Fibroblast of skin of left biceps (primary cell): ENCODE measurements at places on chromosomes 16 and 17.

GRCh38 chr17:77676237-77676661 is 282.3 kb upstream of the TNRC6C start:
- no peak for DNase-seq

- no peak for DNase-seq
Measured at GRCh38 chr16:8999800-9000199, 36.1 kb upstream of the USP7 start.

- no peak for DNase-seq
Measured at GRCh38 chr16:50539822-50540710, 8.1 kb upstream of the NKD1 start.

DNA sequence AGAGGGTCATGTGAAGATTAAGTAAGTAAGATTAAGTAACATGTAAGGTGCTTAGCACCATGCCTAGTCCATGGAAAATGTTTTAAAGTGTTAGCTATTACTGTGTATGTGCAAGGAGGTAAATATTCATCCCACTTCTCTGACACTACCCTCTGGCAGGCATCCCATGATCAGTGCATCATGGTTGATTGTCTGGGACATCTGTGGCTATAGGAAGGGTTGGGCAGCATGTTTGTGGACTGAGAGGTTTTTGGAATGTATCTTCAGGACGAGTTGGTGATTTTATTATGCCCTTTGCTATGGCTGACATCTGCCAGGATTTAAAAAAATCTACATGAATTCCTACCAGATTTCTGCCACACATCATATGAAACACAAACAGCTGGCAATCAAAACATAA is 6.5 kb upstream of the TAOK1 start:
- no peak for DNase-seq

GRCh38 chr16:85309656-85310587 is 197.7 kb upstream of the CIBAR2 start:
- no peak for DNase-seq

DNA sequence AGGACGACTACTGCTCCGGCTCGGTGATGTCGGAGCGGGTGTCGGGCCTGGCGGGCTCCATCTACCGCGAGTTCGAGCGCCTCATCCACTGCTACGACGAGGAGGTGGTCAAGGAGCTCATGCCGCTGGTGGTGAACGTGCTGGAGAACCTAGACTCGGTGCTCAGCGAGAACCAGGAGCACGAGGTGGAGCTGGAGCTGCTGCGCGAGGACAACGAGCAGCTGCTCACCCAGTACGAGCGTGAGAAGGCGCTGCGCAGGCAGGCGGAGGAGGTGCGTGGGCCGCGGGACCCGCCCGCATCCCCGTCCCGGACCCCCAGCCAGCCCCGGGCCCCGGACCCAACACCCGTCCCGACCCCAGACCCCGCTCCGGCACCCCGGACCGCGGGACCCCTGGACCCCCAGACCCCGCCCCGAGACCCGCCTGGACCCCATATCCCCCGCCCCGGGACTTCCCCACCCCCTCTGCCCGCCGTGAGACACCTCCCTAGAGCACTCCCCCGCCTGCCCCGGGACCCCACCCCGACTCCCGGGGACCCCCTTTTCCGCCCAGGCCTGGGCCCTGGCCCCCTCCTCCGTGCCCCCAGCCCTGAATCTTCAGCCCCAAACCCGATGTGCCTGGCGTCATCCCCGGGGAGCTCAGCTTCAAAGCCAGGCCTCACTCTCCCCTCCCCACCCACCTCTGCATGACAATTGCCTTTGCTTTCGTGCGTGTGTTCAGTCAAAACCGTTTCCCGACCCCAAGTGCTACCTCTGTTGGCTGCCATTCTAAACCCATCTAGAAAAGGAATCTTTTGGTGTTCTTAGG is 594 bp downstream of the MAPK8IP3 start:
- no peak for DNase-seq

- no peak for DNase-seq
Measured at GRCh38 chr16:65468133-65468532, 346.3 kb upstream of the CDH11 start.

- no peak for DNase-seq
Measured at GRCh38 chr16:57623251-57624043, 5.0 kb upstream of the ADGRG1 start.

DNA sequence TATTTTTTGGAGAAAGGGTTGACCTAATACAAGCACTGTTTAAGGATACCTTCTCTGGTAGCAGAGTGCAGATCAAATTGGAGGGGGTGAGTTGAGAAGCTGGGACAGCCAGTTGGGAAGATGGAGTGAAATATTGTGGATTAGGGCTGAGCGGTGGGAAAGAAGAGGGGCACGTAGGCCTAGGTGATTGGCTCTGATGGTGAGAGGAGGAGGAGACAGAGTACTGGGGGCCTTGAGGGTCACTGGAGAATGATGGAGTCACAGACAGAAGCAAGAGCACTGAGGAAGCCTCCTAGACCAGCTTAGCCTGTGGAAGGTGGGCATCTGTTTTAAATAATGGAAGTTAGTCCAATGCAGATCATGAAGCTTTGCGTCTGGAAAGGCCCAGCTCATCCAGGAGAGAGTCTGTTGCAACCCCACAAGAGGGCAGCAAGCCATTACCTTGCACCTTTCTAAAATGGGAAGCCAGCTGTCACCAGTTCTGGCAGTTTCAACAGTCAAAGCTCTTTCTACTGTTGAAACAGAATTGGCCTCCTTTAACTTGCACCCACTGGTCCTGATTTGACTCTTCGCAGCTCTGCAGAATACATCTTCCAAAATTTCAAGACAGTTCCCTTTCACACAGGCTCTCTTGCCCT is 11.8 kb downstream of the SLC9A5 start:
- DNase-seq = no peak

DNA sequence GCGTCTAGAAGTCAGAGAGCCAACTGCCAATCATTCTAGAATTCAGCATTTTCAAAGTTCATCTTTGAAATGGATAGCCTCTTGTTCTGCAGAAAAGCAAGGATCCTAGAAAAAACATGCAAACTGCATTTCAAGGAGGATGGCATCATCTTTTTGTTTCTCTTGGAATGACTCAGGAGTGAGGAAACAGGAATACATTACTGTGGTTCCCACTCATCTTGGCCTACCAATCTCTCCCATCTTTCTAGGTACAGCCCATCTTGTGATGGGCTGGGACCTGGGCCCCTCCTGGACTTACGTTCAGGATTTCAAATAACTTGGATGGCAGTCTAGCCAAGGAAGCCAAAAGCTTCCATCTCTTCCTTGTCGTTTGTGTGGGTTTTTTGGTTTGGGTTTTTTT is 363.4 kb downstream of the CDH13 start:
- no peak for DNase-seq

GRCh38 chr16:75279305-75279704 is 27.9 kb upstream of the BCAR1 start:
- no peak for DNase-seq

DNA sequence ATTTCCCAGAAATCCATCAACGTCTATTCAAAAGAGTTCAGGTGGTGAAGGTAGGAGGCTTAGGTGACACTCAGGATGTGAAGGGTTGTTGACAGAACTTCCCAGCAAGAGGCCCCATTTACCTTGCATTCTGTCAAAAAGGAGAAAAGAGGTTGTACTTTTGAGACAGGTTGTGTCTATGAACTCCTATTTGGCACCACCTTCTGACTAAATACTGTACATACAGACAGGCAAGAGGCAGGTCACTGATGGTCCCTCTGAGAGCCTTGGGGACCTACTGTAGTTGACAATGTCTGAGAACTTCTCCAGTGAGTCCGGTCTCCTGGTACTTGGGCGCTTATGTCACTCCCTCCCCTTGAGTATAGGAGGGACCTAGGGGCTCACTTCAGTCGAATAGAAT is 479.3 kb upstream of the ZFHX3 start:
- DNase-seq = no peak

- DNase-seq = no peak
Measured at GRCh38 chr17:35428229-35428628, 4.1 kb downstream of the SLFN12 start.

DNA sequence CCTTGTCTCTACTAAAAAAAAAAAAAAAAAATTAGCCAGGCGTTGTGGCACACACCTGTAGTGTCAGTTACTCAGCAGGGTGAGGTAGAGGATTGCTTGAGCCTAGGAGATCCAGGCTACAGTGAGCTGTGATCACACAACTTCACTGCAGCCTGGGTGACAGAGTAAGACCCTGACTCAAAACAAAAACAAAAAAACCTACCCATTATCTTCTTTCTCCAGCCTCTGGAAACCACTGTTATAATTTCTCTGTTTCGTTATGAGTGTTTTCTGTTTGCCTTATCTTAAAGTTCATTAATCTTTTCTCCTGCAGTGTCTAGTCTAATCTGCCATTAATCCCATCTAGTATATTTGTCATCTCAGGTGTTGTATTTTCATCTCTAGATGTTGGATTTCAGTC is 18.6 kb upstream of the CLTC start:
- no peak for DNase-seq

DNA sequence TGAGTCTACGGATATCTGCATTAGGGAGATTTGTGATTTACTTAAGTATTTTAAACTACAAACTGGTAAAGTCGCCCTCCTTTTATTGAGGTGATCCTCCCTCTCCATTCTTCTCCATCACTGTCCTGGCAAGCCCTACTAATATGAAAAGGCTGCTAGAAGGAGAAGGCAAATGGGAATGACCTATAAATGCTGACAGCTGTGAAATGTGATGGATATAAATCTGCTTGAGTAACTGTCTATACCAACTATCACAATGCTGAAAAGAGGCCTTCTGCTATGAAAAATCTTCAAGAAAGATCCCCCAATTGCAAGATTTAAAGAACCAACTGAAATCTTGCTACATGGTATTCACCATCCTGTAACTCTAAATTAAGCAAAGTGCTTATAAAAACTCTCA is 15.5 kb downstream of the DNAJC7 start:
- DNase-seq = no peak

- DNase-seq = no peak
Measured at GRCh38 chr17:29390851-29391631, 878 bp downstream of the TAOK1 start.
